ENCODE measurements at places on chromosomes 16 and 17.

DNA sequence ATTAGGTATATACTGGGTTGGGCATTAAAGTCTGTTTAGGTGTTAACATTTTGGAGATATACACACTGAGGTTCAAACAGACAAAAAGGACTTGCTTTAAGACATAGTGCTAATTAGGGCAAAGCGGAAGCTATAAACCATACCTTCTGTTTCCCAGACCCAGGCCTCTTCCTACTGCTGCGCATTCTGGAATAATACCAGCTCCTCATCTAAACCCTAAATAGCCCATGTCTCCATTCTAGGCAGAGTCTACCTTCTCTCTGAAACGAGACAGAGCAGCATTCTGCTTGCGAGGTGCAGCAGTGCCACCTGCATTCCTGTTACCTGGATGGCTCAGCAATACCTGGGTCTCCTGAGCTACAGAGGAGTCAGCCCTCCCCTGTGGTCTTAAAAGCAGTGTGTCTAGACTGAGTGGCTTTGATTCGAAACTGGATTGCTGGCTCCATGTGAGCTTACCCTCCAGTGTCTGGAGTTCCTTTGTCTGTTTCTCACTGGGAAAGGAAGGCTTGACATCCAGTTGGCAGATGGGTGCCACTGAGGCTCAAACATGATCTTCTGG, 6.4 kb downstream of the YPEL2 start:
- DNase-seq, result no peak

- DNase-seq, result no peak
Observed at GRCh38 chr17:13113821-13114525, 96.1 kb upstream of the ELAC2 start.

- DNase-seq, result no peak
Observed at GRCh38 chr17:74499992-74500391, 31.3 kb downstream of the CD300LB start.

GRCh38 chr16:29844575-29845331, 18.3 kb downstream of the CDIPT start:
- no peak for DNase-seq

DNA sequence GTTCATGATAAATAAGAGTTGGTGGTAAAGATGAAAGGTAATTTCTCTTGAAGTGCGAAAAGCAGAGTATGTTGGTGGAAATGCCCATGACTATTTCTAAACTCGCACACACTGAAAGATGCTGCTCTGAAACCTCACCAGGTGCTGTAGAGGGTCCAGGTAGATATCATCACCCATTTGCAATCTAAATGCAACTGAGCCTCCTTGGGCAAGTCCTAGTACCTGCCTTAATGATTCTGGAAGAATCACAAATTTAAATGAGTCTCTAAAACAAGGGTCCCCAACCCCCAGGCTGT, 5.9 kb upstream of the MMD start:
- no peak for DNase-seq

DNA sequence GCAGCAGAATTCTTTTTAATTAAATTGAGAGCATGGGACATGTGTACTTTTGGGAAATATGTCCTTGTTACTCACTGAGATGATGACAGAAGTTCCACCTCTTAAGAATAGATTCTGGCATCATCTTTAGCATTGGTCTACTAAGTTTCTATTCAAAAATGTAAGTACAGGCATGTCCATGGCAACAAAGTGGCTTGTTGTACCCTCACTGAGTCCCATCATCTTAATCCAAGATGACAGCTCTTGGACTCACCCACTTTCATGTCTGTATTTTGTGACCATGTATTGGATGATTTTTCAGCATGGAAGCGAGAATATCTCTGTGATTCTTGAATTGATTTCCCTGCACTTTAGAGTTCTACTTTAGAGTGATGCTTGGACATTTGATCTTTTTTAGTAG, 33.1 kb upstream of the NAGLU start:
- DNase-seq, result no peak

GRCh38 chr16:27777527-27777926, 227.6 kb downstream of the KATNIP start:
- no peak for DNase-seq

- DNase-seq, result no peak
Observed at GRCh38 chr17:56717471-56717870, 116.2 kb downstream of the C17orf67 start.

GRCh38 chr17:9028202-9028987, 7.1 kb downstream of the NTN1 start:
- DNase-seq, result no peak

DNA sequence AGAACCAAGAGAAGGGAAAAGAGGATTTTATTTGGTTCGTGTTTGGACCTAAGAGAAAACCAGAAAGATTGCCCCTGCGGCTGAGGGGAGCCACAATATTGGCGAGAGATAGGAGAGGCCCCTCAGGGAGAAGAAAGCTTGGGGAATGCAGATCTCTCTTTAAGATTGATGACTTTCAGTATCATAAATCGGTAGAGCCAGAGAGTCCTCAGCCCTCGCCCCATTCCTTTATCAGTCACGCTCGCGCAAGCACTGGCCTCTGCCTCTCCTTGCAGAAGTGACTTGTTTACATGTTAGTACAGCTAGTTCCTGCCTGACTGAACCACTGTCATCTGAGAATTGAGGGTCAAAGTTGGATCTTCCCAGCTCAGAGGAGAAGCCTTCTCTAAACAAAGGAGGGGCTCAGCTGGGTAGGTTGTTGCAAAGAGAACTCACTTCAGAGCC, 21.5 kb upstream of the KRT19 start:
- no peak for DNase-seq

DNA sequence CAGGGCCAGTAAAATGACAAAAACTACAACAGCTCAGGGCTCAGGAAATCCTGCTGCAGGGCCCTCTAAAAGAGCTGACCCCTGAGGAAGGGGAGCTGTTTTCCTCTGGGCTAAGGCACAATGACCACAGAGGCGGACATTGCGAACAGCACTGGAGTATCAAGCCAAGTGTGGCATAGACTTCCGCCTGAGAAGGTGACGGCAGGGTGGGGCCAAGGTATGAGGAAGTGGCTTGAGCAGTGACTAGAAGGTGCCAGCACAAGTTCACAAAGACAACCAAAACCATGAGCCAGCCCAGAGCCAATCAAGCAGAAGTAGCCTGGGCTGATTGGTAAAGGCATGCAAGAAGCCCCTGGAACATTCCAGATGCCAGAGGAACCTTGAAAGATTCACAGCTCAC, 13.9 kb downstream of the ERN2 start:
- DNase-seq, result no peak

GRCh38 chr16:30054959-30055553, 10.5 kb upstream of the ALDOA start:
- DNase-seq, result no peak

DNA sequence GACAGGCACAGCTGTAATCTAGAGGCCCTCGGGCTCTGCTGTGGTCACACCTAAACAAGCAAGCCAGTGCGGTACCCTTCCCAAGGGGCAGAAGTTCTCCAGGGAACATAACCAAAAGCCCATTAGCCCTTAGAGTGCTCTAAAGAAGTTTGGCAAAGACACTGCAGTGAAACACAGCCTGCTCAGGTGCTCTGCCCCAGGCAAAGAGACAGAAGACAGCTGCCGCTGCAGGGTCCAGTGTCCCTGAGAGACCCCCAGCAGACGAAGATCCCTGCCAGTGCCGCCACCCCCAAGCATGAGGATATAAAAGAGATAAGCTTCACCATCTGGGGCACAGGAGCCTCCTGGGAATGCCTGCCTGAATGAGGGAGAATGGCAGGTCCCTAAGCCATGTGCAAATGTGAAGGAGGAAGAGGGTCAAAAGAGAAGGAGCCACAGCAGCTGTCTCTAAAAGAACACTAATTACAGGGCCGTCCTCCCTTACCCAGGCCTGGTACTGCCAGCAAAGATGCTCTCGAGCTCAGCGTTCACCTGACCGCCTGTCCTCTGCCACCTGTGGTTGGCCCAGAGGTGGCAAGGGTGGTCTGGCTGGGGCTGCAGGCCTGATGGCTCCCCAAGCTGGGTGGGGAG, 29.7 kb downstream of the CUEDC1 start:
- no peak for DNase-seq

GRCh38 chr16:57084257-57084770, 8.1 kb upstream of the CPNE2 start:
- DNase-seq, result peak; percentile 22

DNA sequence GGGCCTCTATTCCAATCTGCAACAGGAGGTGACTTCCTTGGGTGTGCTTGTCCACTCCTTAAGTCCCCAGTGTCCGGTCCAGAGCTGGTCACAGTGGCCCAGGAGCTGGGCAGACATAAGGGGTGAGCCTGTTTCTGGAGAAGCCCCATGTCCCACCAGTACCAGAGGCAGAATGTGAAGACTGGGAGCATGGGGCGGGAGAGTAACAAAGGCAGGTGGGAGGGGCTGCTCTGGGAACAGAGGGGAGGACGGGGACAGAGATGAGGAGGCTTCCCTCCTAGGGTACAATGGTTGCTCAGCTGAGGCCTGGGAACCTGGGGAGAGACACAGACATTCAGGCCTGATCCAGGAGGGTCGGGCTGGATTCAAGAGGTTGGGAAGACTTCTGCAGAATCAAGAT, 323.3 kb upstream of the TNRC6C start:
- no peak for DNase-seq

Measured in esophagus squamous epithelium (tissue), 5 donors.